Large intestine (tissue), 12 donors: ENCODE measurements at places on chromosomes 7 and 10.

DNA sequence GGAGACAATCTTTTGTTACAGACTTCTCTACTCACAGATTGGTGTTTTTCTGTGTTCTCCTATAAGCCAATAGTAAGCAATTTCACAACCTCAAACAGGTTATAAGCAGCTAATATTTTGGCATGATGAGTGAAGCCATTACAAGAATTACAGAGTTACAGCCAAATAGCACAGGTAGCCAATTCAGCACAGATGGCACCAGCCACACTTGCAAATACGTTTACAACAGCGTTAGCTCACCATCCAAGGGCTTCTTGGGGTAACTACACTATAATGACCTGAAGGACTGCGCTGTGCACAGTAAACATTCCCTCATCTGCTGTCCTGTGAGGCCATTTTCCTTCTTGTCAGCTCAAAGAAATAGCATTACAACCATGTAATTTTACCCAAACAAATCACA, 428.6 kb downstream of the TCERG1L start:
- DNase-seq, result no peak

- DNase-seq, result peak; percentile 17
Observed at GRCh38 chr10:28410420-28411135, 107.7 kb upstream of the MPP7 start.

DNA sequence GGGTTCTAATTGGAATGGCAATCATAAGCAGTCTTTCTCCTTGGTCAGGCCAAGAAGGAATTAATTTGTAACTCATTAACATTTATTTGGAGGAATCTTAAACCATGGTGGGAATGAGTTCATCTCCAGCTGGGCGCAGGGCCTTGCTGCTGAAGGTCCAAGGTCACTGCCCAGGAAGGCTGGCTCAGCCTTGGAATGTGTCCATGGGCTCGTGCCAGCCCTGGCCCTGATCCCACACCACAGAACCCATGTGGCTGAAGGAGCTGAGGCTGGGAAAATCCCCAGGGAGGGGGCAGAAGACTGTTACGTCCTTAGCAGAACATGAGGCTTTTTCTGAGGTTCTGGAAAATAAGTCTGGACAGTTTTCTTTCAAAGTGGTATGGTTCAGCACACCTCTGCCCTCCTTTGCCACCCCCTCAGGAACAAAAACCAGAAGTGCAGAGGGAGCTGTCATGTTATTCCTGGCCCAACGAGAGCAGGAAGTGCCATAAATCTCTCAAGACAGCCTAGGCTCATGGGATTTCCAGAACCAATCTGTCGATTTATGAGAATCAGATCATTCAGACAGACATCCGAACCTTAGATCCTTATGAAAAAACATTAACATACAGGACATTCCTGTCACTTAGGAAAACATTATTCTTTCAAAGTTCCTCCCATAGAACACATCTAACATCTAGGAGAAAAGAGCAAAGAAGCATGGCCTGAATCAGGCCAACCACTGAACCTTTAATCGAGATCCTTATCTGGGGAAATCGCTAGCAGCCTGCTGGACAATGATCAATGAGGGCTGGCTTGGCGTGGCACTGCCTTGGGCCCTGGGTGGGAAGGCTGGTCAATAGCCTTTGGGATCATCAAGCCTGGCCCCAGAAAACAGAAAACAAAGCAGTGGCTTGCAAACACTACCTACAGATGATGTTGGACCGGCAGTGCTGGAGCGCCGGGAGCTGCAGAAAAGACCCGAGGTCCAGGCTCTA, 134.3 kb downstream of the TAX1BP1 start:
- no peak for DNase-seq

DNA sequence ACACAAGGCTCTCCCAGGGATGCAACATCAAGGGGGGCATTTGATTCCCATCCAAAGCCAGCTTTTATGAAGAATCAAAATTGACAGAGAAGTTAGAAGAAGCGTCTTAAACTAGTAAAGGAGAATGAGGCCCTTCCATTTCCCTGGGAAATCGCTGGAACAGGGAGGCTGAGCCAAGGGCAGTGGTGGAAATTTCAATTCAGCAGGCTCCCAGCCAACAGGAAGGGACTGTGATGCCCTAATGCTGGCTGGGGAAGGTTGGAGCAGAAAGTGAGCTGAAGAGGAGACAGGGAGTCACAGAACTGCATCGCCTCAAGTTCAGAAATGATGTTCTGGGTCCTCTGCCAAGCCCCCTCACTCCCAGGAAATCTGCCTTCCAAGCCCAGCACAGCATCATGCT, 517.3 kb downstream of the GRID1 start:
- no peak for DNase-seq

GRCh38 chr7:139698278-139698677, 79.5 kb downstream of the HIPK2 start:
- no peak for DNase-seq

GRCh38 chr10:52313933-52314821, at the start of gene DKK1:
DKK1 (plus strand) TSS chr10:52314281; CDS start chr10:52314435, 154 bp downstream.
- DNase-seq, result peak; percentile 48

DNA sequence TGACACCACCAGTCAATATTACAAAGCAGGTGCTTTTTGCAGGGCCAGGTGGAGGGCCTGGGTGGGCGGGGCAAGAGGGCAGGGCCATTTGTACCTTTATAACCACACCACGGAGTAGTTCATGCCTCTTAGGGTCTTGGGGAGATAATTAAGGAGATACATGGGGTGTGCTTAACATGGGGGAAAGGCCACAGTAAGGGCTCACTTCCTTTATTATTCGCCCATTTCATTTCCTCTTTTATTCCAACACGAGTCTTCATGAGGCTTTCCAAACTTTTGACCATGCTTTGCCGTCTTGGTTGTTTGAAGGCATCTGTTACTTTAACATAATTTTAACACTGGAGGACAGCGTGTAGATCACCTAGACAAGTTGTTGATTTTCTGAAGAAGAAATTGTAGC, 33.3 kb upstream of the LYZL2 start:
- DNase-seq, result no peak

- DNase-seq, result no peak
Observed at GRCh38 chr7:137734221-137734620, 112.6 kb downstream of the DGKI start.

- DNase-seq, result no peak
Observed at GRCh38 chr7:152637161-152637560, 38.8 kb downstream of the XRCC2 start.

DNA sequence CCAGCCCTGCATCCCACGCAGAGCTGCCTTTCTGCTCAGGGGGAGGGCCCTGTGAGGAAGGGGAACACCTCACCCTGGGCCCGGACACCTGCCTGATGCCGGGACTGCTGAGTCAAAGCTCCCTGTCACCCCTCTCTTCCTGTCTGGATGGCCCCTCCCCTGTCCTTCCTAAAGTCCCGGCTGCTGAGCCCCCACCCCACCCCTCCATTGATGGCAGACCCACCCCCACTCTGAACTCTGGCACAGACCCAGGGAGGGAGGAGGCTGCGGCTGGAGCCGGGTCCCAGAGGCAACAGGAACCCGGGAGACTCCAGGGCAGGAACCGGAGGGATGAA, 78.7 kb downstream of the ELFN1 start:
- no peak for DNase-seq

DNA sequence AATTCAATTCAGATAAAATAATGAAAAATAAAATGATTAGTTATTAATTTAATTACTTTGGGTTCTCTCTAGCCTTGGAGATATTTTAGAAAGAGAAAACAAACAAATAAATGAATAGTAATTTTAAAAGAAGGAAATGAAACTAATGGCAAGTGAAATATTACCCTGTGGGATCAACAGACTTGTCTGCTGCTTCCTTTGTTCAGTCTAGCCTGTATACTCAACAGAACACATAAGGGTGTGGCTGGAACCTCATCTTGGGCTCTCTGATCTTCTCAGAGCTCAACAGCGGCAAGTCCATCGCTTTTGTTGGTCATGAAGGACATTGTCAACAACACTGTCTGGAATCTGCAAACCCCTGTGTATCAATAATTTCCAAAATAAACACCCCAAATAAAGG, 904.9 kb downstream of the IPMK start:
- no peak for DNase-seq

GRCh38 chr10:86644794-86645445, 9.4 kb upstream of the OPN4 start:
- DNase-seq, result no peak

DNA sequence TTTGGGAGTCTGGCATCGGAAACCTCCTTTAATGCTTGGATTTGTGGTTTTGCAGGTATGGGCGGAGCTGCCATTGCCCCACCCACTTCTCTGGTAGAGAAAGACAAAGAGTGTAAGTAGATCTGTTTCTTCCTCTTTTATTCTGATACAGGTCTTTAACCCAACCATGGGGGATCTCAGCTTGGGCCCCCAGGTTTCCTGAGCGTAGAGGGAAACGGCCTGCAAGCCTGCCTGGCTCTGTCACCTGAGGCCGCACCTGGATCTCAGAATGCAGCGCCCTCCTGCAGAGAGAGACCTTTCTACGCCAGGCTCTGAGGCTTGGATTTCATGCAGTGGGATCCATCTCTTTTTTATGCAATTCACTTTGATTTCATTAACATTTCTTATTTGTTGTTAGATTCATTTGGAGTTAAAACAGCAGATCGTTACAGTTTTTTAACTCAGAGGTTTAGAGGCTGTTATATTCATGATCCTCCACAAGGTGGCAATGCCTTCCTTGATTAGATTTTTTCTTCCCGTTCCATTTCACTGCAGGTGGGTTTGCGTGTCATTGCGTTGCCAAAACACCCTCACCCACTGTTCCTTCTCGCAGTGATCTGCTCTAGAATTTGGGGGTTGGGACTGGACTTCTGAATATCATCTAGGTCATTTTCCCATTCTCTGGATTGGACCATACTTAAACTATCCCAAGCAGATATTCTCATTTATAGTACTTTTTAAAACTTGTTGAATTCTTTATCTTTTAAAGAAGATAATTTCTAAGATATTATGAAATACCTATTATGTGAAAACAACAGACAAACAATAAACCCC, 20.0 kb downstream of the RBM17 start:
- peak; percentile 22 for DNase-seq

GRCh38 chr7:139396323-139396951, 36.7 kb downstream of the LUC7L2 start:
- no peak for DNase-seq

- no peak for DNase-seq
Observed at GRCh38 chr10:70162892-70163201, 7.5 kb downstream of the SAR1A start.
